Fibroblast of lung (primary cell): ENCODE measurements at places on chromosomes 2 and 18.
A peak's percentile ranks its signal among the peaks of the same experiment; 100 is the strongest.

GRCh38 chr2:186584053-186584452 is 5.8 kb upstream of the ITGAV start:
- no peaks in the 10 kb centered on the region for H3K36me3 ChIP-seq
- no peak for DNase-seq
- H3K27me3 ChIP-seq: no peaks in the 10 kb centered on the region
- H3K4me1 ChIP-seq: peaks cover 2% of the 10 kb centered on the region

DNA sequence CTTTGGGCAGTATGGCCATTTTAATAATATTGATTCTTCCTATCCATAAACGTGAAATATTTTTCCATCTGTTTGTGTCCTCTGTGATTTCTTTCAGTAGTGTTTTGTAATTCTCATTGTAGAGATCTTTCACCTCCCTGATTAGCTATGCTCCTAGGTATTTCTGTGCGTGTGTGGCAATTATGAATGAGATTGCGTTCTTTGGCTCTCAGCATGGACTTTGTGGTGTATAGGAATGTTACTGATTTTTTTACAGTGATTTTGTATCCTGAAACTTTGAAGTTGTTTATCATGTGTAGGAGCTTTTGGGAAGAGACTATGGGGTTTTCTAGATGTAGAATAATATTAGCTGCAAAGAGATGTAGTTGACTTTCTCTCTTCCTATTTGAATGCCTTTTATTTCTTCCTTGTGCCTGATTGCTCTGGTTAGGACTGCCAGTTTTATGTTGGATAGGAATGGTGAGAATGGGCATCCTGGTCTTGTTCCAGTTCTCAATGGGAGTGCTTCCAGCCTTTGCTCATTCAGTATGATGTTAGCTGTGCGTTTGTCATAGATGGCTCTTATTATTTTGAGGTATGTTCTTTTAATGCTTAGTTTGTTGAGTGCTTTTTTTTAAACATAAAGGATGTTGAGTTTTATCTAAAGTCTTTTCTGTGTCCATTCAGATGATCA is 27.0 kb upstream of the THUMPD2 start:
- DNase-seq: peak; percentile 86
- no peaks in the 10 kb centered on the region for H3K27me3 ChIP-seq
- H3K27ac ChIP-seq: no peak overlapping the region
- H3K4me3 ChIP-seq: no peak overlapping the region
- H3K36me3 ChIP-seq: no peaks in the 10 kb centered on the region

GRCh38 chr18:33749834-33750233 is 171.8 kb downstream of the ASXL3 start:
- DNase-seq: no peak
- no peaks in the 10 kb centered on the region for H3K4me1 ChIP-seq
- H3K36me3 ChIP-seq: no peaks in the 10 kb centered on the region
- H3K4me3 ChIP-seq: no peak overlapping the region
- H3K27ac ChIP-seq: no peak overlapping the region
- H3K27me3 ChIP-seq: no peaks in the 10 kb centered on the region

- peak; percentile 66 for DNase-seq
- H3K4me1 ChIP-seq: no peaks in the 10 kb centered on the region
- no peaks in the 10 kb centered on the region for H3K36me3 ChIP-seq
These were observed 38.1 kb downstream of the SCN2A start for GRCh38 chr2:165277295-165277694.

DNA sequence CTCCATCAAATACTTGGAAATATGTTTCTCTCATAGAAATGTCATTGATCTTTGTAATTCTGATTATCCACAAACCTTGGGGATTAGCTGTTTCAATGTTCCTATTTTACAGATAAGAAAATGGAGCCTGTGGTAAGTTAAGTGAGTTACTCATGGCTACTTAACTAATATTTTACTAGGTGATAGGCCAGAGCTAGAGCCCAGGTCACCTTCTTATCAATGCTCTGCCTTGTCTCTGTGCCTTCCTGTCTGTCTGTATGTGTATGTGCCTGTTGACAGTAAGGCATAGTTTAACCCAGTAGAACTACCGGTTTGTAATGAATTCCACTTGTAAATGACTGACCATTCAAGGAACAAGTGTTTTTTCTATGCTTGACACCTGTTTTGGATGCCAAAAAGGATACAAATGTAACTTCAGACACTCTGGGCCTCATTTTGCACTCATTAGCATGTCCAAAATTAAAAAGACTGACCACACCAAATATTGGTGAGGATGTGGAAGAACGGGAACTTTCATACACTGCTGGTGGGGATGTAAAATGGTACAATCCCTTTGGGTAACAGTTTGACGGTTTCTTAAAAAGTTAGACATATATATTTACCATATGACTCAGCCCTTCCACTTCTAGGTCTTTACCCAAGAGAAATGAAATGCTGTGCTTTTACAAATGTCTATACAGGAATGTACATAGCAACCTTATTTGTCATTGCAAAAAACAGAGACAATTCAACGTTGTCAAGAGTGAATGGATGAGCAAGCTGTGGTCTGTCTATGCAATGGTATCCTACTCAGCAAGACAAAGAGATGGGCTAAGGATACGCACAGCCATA is 19.6 kb upstream of the IL1A start:
- H3K4me1 ChIP-seq: no peaks in the 10 kb centered on the region
- H3K27me3 ChIP-seq: no peaks in the 10 kb centered on the region
- DNase-seq: peak; percentile 43
- H3K27ac ChIP-seq: no peak overlapping the region
- no peak overlapping the region for H3K4me3 ChIP-seq

- no peak overlapping the region for H3K27ac ChIP-seq
- H3K4me1 ChIP-seq: no peaks in the 10 kb centered on the region
- no peaks in the 10 kb centered on the region for H3K36me3 ChIP-seq
- no peak for DNase-seq
- no peak overlapping the region for H3K4me3 ChIP-seq
These were observed 53.8 kb downstream of the RNF144A start for GRCh38 chr2:6970976-6971480.

GRCh38 chr2:214740867-214741395 is 68.6 kb downstream of the BARD1 start:
- no peaks in the 10 kb centered on the region for H3K36me3 ChIP-seq
- H3K27ac ChIP-seq: no peak overlapping the region
- DNase-seq: no peak

- DNase-seq: peak; percentile 77
- peaks cover 8% of the 10 kb centered on the region for H3K4me1 ChIP-seq
- no peaks in the 10 kb centered on the region for H3K27me3 ChIP-seq
- H3K27ac ChIP-seq: no peak overlapping the region
These were observed 89.9 kb downstream of the UBE2E3 start for GRCh38 chr2:181070119-181070835.

DNA sequence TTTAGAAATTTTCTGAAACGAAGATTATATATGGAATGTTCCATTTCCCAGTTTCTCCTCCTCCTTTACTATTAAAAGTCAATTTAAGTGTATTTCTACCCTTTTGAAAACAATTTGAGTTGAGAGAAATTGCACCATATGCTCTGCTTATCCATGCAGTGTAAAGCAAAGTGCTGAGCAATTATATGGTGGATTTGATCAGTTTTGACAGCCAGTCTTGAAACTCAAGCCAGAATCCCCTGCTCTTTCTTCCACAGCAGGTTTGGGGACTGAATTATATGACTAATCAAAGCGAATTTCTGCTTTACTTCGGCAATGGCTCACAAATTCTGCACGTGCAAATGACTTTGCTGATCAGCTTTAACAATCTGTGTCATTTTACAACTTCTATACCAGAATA is 1183.6 kb downstream of the LRP1B start:
- H3K36me3 ChIP-seq: no peaks in the 10 kb centered on the region
- H3K4me1 ChIP-seq: no peaks in the 10 kb centered on the region
- no peak overlapping the region for H3K27ac ChIP-seq
- no peaks in the 10 kb centered on the region for H3K27me3 ChIP-seq
- no peak overlapping the region for H3K4me3 ChIP-seq
- no peak for DNase-seq

- no peaks in the 10 kb centered on the region for H3K27me3 ChIP-seq
- peak overlapping the region; percentile 13 for H3K27ac ChIP-seq
- no peak for DNase-seq
- no peaks in the 10 kb centered on the region for H3K36me3 ChIP-seq
- peaks cover 8% of the 10 kb centered on the region for H3K4me1 ChIP-seq
These were observed 24.3 kb downstream of the METTL8 start for GRCh38 chr2:171409436-171409971.

GRCh38 chr2:151251012-151251411 is 10.7 kb downstream of the RBM43 start:
- H3K27me3 ChIP-seq: no peaks in the 10 kb centered on the region
- no peaks in the 10 kb centered on the region for H3K36me3 ChIP-seq
- H3K4me3 ChIP-seq: no peak overlapping the region
- DNase-seq: peak; percentile 85
- peaks cover 8% of the 10 kb centered on the region for H3K4me1 ChIP-seq
- no peak overlapping the region for H3K27ac ChIP-seq

- H3K27ac ChIP-seq: no peak overlapping the region
- no peaks in the 10 kb centered on the region for H3K27me3 ChIP-seq
- no peak for DNase-seq
These were observed 224.5 kb downstream of the EN1 start for GRCh38 chr2:118622913-118623312.

- DNase-seq: no peak
- no peaks in the 10 kb centered on the region for H3K27me3 ChIP-seq
- no peaks in the 10 kb centered on the region for H3K36me3 ChIP-seq
These were observed 47.6 kb downstream of the CCDC85A start for GRCh38 chr2:56231361-56231760.

- H3K4me3 ChIP-seq: no peak overlapping the region
These were observed 15.8 kb upstream of the IER3IP1 start for GRCh38 chr18:47191961-47192360.

DNA sequence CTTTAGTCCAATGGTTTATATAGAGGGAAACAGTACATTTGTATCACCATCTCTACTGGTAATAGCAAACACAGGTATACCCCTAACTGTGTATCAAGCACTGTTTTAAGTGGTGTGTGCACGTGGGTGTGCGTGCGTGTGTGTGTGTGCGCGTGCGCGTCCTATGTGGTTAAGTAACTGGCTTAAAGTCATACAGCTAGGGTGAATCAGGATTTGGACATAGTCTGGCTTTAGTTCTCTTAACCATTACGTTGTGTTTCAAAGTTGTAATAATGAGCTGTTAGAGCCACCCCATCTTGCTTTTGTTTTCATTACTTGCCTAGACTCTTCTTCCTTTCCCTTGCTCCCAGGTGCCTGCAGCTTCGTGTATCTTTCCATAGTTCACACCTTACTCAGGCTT is 2.1 kb downstream of the HADHB start:
- peaks cover 6% of the 10 kb centered on the region for H3K4me1 ChIP-seq
- H3K27ac ChIP-seq: peak overlapping the region; percentile 36
- H3K4me3 ChIP-seq: peak overlapping the region; percentile 10
- H3K36me3 ChIP-seq: no peaks in the 10 kb centered on the region

DNA sequence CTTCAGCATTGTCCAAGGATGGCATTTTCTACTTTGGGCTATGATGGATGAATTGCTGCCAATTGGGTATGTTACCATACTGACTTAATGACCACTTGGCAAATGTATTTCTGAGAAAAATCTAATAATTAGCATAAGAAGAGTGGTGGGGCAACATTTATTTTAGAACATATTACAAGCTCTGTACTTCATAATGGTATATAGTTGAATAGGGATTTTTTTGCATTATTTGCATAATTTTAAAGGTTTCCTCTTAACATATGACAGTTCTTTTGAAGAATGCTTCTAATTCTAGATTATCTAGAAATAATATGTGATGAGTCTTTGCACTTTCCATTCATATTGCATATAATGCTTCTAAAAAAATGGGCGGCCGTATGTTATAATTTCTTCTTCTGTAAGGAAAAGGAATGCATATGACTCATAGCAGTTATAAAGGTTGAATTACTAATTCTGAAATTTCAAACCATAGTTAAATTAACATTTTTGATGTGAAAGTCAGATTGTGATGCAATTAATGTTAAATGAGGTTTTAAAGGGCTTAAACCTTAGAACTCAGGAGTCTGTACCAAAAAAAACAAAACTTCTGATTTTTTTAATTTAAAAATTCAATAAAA is 1652.3 kb upstream of the SLC39A10 start:
- DNase-seq: peak; percentile 25
- no peak overlapping the region for H3K27ac ChIP-seq
- no peak overlapping the region for H3K4me3 ChIP-seq
- H3K27me3 ChIP-seq: no peaks in the 10 kb centered on the region

- peak; percentile 54 for DNase-seq
- H3K36me3 ChIP-seq: no peaks in the 10 kb centered on the region
- peaks cover 9% of the 10 kb centered on the region for H3K4me1 ChIP-seq
- H3K27me3 ChIP-seq: no peaks in the 10 kb centered on the region
These were observed 213.6 kb downstream of the TNS1 start for GRCh38 chr2:217789003-217789735.

GRCh38 chr2:144515696-144516410 is 4.1 kb downstream of the ZEB2 start:
- H3K27ac ChIP-seq: peak overlapping the region; percentile 96
- peak; percentile 73 for DNase-seq
- peak overlapping the region; percentile 79 for H3K4me3 ChIP-seq
- peaks cover 16% of the 10 kb centered on the region for H3K4me1 ChIP-seq
- no peaks in the 10 kb centered on the region for H3K36me3 ChIP-seq

- H3K27ac ChIP-seq: no peak overlapping the region
- no peaks in the 10 kb centered on the region for H3K36me3 ChIP-seq
- no peak overlapping the region for H3K4me3 ChIP-seq
- H3K4me1 ChIP-seq: no peaks in the 10 kb centered on the region
- no peaks in the 10 kb centered on the region for H3K27me3 ChIP-seq
These were observed 45.6 kb downstream of the ONECUT2 start for GRCh38 chr18:57480733-57481132.

DNA sequence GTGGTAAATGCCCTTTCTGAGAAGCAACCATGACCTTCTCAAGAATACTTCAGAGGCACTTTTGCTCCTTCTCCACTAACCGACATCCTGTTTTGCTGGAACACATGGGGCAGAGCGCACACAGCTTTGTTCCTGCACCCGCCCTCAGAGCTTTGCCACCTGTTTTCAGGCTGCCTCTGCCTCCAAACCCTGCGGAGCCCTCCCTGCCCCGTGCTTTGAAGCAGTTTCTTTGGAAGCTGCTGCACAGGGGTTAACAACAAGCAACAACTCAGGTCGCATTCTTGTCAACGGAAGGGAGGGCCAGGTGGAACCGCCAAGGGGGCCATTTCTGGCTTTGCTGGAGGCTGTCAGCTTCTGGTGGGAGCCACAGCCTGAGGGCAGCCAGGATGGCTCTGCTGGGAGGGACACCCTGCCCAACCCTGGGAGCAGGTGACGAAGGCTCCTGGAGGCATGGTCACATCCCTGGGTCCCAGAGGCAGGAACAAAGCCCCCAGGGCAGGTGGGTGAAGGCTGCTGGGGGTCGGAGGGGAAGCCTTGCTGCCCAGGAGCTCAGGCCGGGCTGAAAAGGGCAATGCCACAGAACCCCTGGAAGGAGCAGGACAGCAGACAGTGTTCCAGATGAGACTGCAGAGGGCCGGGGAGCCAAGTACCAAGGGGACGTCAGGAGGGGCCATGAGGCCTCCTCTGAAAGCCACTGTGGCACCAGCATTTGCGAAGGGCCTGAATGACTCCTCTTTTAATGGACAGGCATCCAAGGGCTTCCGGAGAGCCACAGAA is 46.8 kb downstream of the MRPS5 start:
- no peaks in the 10 kb centered on the region for H3K36me3 ChIP-seq
- no peak for DNase-seq
- H3K27me3 ChIP-seq: peaks cover 11% of the 10 kb centered on the region
- H3K4me1 ChIP-seq: no peaks in the 10 kb centered on the region
- H3K4me3 ChIP-seq: no peak overlapping the region
